ENCODE measurements at places on chromosomes 2 and 18.

- no peak for DNase-seq
Observed at GRCh38 chr2:112296407-112296806, 21.0 kb downstream of the ZC3H6 start.

DNA sequence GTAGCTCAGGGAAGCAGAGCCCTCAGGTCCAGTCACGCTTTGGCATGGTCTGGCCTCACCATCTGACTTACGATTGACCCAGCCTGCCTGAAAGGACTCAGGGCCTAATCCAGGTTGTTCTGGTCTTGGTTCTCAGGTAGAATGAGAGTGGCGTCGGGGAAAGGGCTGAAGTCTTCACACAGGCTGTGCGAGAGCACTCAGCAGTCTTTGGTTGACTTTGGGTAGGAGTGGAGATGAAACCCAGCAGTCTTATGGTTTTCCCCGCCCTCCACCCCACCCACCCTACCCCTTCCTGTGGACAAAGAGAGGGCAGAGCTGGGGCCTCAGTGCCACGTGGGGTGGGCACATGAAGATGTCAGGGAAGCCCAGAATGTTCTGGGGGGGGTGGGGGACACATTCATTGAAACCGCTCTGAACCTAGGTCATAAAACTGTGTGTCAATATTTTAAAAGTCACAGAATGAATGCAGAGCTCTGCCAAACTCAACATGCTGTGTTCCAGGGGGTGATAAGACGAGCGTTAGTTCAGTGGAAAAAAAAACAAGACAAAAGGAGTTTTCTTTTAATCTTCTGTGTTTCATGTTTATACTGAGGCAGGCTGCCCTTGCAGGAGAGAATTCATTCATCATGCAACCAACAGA is 58.6 kb upstream of the ALPP start:
- DNase-seq, result no peak

DNA sequence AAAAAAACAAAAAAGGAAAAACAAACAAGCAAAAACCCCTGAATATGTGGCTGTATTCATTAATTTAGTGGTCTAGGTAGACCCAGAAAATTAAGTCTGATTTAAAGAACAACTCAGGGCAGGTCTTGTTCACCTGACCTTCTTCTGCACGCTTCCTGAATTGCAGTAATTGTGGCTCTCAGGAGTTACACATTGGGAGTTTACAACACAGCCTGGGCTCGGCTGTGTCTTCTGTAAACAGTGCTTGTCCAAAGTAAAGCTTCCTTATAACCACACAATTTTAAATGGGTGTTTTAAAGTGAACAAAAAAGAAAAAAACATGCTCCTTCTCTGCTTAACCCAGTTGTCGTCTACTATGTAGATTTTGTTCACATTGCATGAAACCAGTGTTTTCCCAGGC is 8.3 kb upstream of the MTIF2 start:
- DNase-seq, result no peak

- DNase-seq, result peak; percentile 14
Observed at GRCh38 chr18:42112657-42113420, 157.8 kb downstream of the PIK3C3 start.

GRCh38 chr2:38615237-38615636 is 12.5 kb upstream of the HNRNPLL start:
- DNase-seq, result no peak

DNA sequence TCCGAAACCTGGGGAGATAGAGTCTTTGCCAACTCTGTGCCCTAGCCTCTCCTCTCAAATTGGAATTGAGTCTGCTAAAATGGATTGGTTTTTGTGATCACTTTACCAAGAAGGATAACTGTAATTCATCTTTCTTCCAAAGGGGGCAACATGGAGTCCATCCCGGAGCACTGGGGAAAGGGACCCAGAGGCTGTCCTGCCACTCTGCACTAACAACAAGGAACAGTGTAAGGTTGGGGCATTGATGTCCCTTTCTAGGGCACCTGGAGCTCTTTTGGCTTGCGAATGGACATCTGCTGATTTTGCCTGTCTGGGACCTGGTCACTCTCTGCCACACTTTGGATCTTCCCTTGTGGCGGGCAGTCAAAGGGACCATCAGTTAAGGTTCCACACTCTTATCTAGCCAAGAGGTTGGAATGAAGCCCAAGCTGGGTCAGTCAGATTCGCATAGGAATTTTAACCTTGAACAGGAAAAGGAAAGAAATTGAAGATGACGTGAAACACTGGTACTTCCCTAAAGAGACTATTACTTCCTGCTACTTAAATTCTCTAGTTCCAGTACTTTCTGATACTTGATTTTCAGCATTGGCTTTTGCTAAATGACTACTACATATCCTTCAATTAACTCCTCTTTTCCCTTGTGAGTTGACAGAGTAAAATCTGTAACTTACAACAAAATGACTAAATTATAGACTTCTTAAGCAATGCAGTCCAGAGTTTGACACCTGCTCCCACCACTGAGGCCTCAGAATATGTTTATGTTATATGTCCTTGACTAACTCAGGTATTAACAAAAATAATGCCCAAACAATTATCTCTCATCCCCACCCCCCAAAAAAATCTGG is 64.7 kb upstream of the KLF7 start:
- DNase-seq, result peak; percentile 51

GRCh38 chr2:235493775-235494715 is at the start of gene AGAP1:
Gene AGAP1 (plus strand): TSS chr2:235494043.
- DNase-seq, result peak; percentile 68
